Karpas-422 (cell line): ENCODE measurements at places on chromosomes 5 and 9. TPM values are rescaled to one million over a fixed set of nuclear protein-coding genes. Genes with fewer than 3 reads are reported as not detected.

The GLRA1 gene
- not detected in 2 replicates for total RNA-seq

The KCNIP1 gene
- total RNA-seq = 0.29 TPM in 1 of 2 replicates, not detected in the other

The TENT4A gene
- 38.1 and 45.3 TPM in 2 replicates for total RNA-seq

The ANKRD31 gene
- total RNA-seq = 0.22 and 0.30 TPM in 2 replicates

The ANKRD20A1 gene
- 0.58 and 1.0 TPM in 2 replicates for total RNA-seq

- H3K27ac ChIP-seq = no peak overlapping the region
- H3K36me3 ChIP-seq = no peaks in the 10 kb centered on the region
- DNase-seq = no peak
- no peaks in the 10 kb centered on the region for H3K4me1 ChIP-seq
- no peak overlapping the region for H3K4me3 ChIP-seq
- H3K27me3 ChIP-seq = no peaks in the 10 kb centered on the region
Measured at GRCh38 chr5:56183506-56183905, 49.6 kb downstream of the ANKRD55 start.

DNA sequence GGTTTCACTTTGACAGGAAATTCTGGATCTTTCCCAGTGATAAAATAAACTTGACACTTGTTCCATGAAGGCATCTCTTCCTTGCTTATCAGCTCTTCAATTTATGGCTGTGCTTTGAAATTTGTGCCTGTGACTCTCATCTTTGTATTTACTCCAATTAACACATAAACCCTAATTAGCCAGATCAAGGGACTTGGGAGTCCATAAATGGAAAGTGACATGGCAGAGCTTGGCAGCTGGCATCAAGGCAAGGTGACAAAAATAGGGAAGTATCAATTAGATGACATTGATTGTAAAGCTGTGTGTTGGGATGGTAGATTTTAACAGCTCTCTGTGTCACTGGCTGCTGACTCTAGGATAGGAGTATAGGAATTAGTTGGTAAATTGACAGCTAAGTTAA, 133.9 kb downstream of the PBX3 start:
- H3K27me3 ChIP-seq = no peaks in the 10 kb centered on the region
- H3K4me1 ChIP-seq = no peaks in the 10 kb centered on the region
- no peak for DNase-seq

- H3K27ac ChIP-seq = no peak overlapping the region
- no peaks in the 10 kb centered on the region for H3K36me3 ChIP-seq
- DNase-seq = no peak
- H3K27me3 ChIP-seq = 0 out of 2 replicates have a peak, but pooled peaks cover 2% of the 10 kb centered on the region
Measured at GRCh38 chr5:51556833-51557232, 173.6 kb downstream of the ISL1 start.

GRCh38 chr5:164289526-164289925, 784.1 kb downstream of the MAT2B start:
- no peak overlapping the region for H3K27ac ChIP-seq
- H3K4me3 ChIP-seq = no peak overlapping the region
- H3K27me3 ChIP-seq = no peaks in the 10 kb centered on the region
- H3K36me3 ChIP-seq = no peaks in the 10 kb centered on the region
- DNase-seq = no peak
